ENCODE measurements at places on chromosomes 1 and 21. TPM values are rescaled to one million over a fixed set of nuclear protein-coding genes. Genes with fewer than 3 reads are reported as not detected.

- no peaks in the 10 kb centered on the region for H3K36me3 ChIP-seq
- H3K27ac ChIP-seq = no peak overlapping the region
- no peaks in the 10 kb centered on the region for H3K4me1 ChIP-seq
- H3K4me3 ChIP-seq = no peak overlapping the region
- DNase-seq = no peak
Measured at GRCh38 chr1:88454781-88455180, 229.3 kb upstream of the PKN2 start.

The ANGPTL7 gene
- not detected for total RNA-seq

The INKA2 gene
- total RNA-seq = 1.3 TPM

- H3K4me1 ChIP-seq = peaks cover 44% of the 10 kb centered on the region
- H3K27me3 ChIP-seq = no peaks in the 10 kb centered on the region
Measured at GRCh38 chr1:183871601-183872000, 66.7 kb downstream of the RGL1 start.

The POU3F1 gene
- not detected for total RNA-seq

- no peak for DNase-seq
- no peak overlapping the region for H3K27ac ChIP-seq
- no peaks in the 10 kb centered on the region for H3K27me3 ChIP-seq
- H3K4me1 ChIP-seq = peaks cover 52% of the 10 kb centered on the region
- peaks cover 98% of the 10 kb centered on the region for H3K36me3 ChIP-seq
Measured at GRCh38 chr1:92839442-92839841, 7.6 kb downstream of the RPL5 start.

Measured in GM23248 (cell line).